Esophagus squamous epithelium (tissue), 5 donors: ENCODE measurements at places on chromosomes 7 and 10.

DNA sequence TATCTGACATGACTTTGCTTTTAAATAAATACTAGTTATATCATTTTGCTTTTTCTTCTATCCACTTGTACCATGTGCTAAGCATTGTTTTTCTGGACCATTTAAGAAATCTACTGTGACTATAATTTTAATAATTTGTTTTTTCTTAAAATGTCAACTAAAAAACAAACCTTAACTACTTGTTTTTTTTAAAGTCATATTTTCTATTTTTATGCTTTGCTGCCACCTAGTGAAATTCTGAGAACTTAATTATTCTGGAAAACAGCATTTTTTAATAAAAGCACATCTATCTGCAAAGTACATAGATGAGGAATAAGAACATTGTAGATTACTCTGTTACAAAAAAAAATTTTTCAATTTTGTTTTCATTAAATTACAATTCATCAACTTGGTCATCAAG, 47.4 kb downstream of the ORC5 start:
- DNase-seq, result no peak

DNA sequence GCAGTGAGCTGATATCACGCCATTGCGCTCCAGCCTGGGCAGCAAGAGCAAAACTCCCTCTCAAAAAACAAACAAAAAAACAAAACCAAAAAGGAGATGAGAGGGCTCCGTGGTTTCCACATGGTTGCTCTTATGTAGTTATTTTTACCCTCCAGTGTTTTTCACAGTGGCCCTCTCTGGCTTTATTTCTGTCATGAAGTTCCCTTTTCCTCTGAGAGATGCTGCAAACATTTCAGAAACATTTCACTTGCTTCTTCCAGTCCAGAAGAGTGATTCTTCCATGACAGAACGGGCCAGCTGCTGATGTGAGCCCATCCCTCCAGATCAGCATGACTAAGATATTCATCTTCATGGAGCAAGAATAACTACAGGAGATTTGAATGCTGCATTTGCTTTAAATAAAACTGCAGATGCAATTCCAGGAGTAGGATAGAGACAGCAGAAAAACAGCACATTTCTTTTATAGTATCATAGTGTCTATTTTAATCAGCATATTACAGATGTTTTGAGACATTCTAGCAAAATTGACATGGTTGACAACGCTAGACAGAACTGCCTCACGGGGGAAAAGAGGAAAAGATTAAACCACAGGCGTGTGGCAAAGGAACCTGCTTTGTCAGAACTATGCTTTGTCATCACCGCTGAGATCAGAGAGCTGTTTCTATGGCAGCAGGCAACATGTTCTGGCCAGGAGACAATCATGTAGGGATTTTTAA, 40.3 kb downstream of the NRCAM start:
- DNase-seq, result no peak

DNA sequence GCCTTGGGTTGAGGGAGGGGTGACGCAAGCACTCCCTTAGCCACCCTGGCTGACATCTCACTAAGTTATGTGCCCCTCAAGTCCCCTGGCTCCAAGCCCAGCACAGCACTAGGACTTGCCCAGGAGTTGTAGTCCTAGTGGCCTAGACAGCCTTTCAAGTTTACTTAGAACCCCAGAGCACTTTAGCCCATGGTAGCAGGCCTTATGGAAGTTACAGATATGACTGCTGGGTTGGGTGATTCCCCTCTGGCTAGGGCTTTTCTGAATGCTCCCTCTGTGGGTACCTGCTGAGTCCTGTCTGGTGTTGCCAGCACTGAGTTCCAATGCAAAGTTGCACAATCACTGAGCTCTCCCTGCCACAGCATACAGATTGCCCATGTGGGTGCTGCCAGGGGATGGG, 83.2 kb downstream of the AHCYL2 start:
- no peak for DNase-seq

DNA sequence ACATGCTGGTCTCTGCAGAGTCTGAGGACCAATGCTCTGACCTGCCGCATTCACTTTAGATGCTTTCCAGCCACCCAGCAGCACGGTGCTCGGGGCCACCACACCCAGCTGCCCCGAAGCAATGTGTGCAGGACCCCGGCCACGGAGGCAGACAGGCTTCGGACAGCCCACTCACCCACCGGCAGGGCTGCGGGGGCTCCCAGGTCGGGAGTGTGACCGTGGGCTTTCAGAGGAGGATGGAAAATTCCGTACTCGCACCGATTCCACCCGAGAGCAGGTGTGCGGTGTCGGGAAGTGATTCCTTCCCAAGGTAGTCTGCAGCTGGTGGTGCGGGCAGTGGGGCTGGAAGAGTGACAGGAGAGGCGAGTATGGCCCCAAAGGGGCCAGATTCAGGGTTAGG, 190.9 kb downstream of the DNAJB6 start:
- DNase-seq, result no peak
